ENCODE measurements at places on chromosomes 2 and 18.

GRCh38 chr2:140256080-140256479 is 1475.9 kb upstream of the NXPH2 start:
- no peak for DNase-seq

DNA sequence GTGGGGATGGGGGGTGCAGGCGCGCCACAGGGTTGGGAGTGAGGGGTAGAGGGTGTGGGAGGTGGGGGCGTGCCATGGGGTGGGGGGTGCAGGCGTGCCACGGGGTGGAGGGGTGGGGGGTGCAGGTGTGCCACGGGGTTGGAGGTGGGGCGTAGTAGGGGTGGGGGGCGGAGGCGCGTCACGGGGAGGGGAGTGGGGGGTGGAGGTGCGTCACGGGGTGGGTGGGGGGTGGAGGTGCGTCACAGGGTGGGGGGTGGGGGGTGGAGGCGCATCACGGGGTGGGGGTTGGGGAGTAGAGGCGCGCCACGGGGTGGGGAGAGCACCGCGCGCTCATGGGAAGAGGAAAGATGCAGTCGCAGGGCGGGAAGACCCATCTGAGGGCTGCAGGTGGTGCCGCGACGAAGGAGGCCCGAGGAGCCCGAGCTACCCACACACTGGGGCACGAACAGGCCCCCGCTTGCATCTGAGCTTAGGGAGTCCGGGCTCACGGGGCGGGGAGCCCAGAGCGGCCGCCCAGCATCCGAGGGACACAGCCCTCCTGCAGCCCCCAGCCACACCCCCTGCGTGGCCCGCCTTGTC is 37.5 kb downstream of the SNED1 start:
- no peak for DNase-seq

- DNase-seq, result no peak
These were observed 15.4 kb upstream of the FAP start for GRCh38 chr2:162258686-162259085.

DNA sequence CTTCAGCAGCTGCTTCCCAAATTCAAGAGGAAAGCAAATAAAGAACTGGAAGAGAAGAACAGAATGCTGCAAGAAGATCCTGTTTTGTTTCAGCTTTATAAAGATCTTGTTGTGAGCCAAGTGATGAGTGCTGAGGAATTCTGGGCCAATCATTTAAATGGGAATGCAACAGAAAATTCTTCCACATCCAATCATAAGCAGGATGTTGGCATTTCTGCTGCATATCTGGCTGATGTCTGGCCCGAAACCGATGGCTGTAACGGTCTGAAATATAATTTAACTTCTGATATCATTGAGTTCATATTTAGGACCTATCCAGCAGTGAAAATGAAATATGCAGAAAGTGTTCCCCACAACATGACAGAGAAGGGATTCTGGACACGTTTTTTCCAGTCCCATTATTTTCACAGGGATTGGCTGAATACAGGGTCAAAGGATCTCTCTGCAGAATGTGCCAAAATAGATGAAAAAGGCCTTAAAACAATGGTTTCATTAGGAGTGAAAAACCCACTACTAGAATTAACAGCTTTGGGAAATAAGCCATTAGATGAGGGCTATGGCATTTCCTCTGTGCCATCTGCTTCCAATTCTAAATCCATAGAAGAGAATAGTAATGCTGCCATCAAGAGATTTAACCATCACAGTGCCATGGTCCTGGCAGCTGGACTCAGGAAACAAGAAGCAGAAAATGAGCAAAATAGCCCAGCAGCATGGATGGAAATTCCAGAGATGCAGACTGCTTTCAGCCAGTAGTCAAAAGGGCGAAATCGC is 175.6 kb downstream of the MC4R start:
- DNase-seq, result peak; percentile 39

DNA sequence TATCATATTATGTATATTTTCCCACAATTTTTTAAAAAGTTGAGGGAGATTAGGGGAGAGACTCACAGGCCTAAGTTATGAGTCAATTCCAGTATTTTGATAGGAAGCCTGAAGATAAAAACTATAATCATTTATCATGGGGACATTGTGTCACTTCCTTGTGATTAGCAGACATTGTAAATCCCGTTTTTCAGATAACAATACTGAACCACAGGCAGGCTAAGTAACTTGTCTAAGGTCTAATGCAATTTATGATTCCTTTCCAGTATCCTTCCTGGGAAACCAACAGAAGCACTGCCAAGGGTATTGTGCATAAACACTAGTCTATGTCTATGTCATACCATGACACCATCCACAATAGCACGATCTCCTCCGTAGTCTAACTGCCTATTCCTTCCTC is 235.2 kb upstream of the PIK3C3 start:
- no peak for DNase-seq

DNA sequence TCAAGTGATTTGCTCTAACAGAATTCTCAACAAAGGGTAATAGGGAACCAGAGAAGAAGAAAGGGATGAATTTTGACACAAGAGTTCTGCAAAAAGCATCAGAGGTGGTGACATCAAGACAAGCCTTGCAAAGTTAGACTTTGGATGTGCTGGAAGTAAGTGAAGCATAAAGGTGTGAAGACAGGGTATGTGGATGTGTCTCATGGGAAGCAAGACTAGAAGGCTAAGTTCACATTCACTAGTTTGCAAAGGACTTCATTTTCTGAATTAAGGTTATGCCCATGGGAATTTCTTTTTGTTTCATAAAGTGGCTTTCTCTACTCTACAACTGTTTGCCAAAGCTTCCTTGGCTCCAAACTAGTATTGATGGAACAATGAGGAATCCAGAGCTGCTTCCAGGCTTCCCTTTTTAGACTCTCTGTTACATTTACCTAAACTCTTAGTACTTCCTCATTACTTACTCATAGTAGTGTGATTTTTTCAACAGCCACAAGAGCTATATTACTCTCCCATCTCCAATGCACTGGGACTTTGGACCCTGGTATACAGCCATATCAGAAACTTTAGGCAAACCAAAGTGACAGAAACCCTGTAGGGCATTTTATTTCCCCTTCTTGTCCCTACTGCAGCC is 21.1 kb upstream of the IHH start:
- DNase-seq, result no peak

- DNase-seq, result no peak
These were observed 759 bp downstream of the PPP4R3B start for GRCh38 chr2:55616551-55617174.

DNA sequence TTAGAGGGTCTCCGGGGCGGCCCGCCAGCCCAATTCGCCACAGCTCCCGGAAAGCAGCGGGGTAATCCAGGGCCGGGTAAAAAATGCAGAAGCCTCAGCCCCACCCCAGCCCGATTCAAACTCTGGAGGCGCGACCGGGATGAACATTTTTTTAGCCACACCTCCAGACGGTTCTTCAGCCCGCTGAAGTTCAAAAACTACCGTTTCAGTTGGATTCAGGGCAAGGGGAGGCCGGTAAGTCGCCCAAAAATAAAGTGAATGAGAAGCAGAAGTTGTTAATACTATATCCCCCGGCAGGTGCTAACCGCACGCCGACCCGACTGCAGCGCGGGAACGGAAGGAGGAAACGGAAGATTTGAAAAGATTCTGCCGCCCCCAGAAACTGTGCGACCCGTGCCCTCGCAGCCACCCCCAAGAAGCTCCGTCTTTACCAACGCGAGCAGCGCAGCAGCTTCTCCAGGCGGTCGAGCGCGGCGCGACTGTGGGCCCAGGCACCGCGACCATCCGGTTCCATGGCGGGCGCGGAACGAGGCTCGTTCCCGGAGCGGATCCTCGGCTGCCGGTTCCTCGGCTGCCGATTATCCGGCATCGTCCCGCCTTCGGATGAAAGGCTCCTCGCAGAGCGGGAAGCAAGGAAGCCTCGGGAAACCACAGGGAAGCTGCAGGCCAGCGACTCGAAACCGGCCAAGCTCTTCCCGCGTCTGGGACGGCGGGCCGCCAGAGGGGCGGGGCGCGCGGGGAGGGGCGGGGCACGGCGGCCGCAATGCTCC is at the start of gene BARD1:
BARD1 (minus strand) TSS at position 703 of the 770 bp plus-strand sequence; CDS start at position 589, 114 bp downstream.
- DNase-seq, result no peak

GRCh38 chr2:234447189-234447588 is 49.7 kb downstream of the ARL4C start:
- DNase-seq, result no peak

- DNase-seq, result no peak
These were observed 27.4 kb upstream of the CATIP start for GRCh38 chr2:218329027-218329825.

DNA sequence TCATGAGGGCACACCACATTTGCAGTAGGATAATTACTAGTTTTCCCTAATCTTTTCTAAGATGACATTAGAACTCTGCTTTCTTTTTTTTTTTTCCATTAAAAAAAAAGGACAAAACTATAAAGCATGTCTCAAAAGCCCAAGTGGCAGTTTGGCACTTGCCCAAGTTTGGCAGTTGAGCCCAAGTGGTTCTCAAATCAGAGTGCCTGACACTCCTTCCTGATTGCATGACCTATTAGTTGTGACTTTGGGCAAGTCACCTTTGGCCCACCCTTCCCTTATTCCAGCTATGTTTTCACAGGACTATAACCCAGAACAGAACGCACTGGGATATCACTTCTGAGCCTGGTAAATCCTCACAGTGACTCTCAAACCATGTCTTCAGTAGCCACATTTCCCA is 273.0 kb downstream of the CCDC85A start:
- no peak for DNase-seq

DNA sequence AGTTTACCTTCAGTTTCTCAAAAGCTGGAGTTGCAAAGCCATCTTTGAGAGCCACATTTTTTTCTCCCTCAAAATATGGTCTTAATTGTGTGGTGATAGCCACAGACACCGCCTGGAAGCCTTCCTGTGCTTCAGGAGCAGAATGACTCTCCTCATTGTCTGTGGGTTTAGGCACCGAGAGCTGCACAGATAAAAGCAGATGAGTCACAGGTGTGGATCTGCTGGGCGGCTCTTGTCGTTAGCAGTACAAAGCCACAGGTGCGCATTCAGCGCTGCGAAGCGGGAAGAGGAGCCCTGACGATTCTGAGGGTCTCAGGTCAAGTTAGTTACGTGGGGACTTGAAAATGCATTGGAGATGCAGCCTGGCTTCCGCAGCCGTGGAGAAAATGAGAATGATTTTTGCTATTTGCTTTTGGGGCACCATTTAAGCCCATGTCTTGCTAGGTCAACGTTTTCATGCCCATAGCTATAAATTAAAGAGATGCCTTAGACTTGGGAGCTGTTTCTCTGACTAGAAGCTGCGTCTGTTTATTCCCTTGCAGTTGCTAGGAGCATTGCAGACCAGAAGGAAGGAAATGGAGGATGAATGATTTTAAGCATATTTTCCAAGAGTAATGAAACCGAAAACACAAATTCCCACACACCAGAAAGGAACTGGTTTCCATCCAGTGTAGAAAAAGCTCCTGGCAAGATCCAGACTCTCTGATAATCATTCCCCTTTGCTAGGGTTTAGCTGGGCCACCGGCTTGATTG is 51.5 kb downstream of the KLHL29 start:
- no peak for DNase-seq

- DNase-seq, result no peak
These were observed 92.2 kb upstream of the TGFA start for GRCh38 chr2:70645733-70646419.

GRCh38 chr2:1373830-1374229 is 39.4 kb upstream of the TPO start:
- DNase-seq, result no peak

- DNase-seq, result no peak
These were observed 70.2 kb upstream of the EMILIN2 start for GRCh38 chr18:2776601-2777000.

- DNase-seq, result no peak
These were observed 41.2 kb downstream of the MBP start for GRCh38 chr18:77091366-77091765.

GRCh38 chr2:231123362-231123898 is 1.4 kb downstream of the HTR2B start:
- no peak for DNase-seq
